ENCODE measurements at places on chromosomes 5 and 9.

GRCh38 chr9:134950386-134951210 lies 32.9 kb upstream of the FCN1 start:
- DNase-seq = no peak

- no peak for DNase-seq
Observed at GRCh38 chr5:40790947-40791593, 7.1 kb downstream of the PRKAA1 start.

- DNase-seq = no peak
Observed at GRCh38 chr5:51495672-51496071, 112.4 kb downstream of the ISL1 start.

GRCh38 chr5:108311682-108312081 lies 70.2 kb downstream of the FBXL17 start:
- no peak for DNase-seq

DNA sequence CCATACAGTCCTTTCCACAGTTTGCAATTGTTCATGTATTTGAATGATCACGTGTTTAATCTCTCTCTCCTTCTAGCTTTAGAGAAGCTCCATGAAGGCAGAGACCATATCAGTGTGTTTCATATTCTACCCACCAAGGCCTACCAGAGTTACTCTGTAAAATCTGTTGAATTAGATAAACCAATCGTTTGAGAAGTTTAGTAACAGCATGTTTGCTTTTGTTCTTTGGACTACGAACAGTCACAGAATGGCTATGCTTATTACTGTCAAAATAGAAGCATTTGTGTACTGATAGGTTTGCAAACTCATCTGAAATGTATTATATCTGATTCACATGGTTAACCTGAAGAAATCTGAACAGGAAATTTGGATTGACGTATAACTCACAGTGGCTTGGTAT lies 93.8 kb downstream of the ITGA1 start:
- no peak for DNase-seq

GRCh38 chr5:168676501-168676900 lies 97.3 kb upstream of the PANK3 start:
- no peak for DNase-seq
